Aorta (tissue), 5 donors: ENCODE measurements at places on chromosomes 6 and 20. TPM values are rescaled to one million over a fixed set of nuclear protein-coding genes. Genes with fewer than 3 reads are reported as not detected.

The LIN28B gene
- polyA plus RNA-seq: not detected

The FLRT3 gene
- 0.23 TPM for polyA plus RNA-seq

The COL21A1 gene
- 22.9 TPM for polyA plus RNA-seq

The HTR1E gene
- not detected for polyA plus RNA-seq

The SLC17A1 gene
- not detected for polyA plus RNA-seq

The XPO5 gene
- 2.6 TPM for polyA plus RNA-seq

The SYTL3 gene
- 0.64 TPM for polyA plus RNA-seq

The ATRN gene
- polyA plus RNA-seq: 7.1 TPM

The SEL1L2 gene
- not detected for polyA plus RNA-seq

The ARFGEF3 gene
- polyA plus RNA-seq: 0.13 TPM

The C20orf141 gene
- polyA plus RNA-seq: not detected

The SMOC2 gene
- 228 TPM for polyA plus RNA-seq

The OTOR gene
- not detected for polyA plus RNA-seq

The ARMH2 gene
- polyA plus RNA-seq: not detected

The ARG1 gene
- not detected for polyA plus RNA-seq

The SLC35A1 gene
- polyA plus RNA-seq: 13.3 TPM

The MMP24 gene
- polyA plus RNA-seq: 0.20 TPM
